ENCODE measurements at places on chromosomes 3 and 15.

GRCh38 chr3:196706327-196706726 is 5.7 kb downstream of the CEP19 start:
- DNase-seq, result no peak

DNA sequence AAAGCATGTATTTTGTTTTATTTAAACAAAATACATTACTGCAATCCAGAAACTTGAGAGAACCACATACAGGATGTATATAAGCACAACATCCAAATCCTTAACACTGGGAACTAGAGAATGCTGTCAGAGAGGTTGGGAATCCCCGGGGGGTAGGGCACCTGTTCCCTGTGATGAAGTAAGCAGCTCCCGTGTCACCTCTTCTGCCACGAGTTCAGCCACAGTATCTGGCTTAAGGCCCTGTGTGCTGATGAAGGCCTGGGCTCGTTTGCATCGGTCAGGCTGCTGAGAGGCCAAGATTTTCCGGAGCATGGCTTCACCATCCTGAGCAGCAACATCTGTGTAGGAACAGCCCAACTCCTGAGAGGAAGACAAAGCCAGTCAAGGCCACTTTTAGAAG is 36.4 kb downstream of the EIF3J start:
- no peak for DNase-seq

DNA sequence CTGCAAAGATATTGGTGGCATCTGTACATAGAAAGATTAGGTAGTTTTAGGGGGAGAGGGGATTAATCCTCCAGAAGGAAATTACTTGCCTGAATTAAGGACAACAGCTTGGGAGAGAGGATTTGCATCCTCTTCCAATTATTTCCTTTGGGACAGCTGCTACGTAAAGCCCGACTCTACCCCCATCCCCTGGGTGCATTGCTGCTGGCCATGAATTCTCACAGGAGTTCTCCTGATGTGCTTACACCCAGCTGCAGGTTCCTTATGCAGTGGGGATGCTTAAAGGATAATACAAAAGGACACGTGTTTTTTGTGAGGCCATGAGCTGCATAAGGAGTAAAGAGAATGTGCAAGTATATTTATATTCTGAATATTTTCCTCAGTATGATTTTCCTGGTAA is 132.3 kb downstream of the VPS8 start:
- no peak for DNase-seq

DNA sequence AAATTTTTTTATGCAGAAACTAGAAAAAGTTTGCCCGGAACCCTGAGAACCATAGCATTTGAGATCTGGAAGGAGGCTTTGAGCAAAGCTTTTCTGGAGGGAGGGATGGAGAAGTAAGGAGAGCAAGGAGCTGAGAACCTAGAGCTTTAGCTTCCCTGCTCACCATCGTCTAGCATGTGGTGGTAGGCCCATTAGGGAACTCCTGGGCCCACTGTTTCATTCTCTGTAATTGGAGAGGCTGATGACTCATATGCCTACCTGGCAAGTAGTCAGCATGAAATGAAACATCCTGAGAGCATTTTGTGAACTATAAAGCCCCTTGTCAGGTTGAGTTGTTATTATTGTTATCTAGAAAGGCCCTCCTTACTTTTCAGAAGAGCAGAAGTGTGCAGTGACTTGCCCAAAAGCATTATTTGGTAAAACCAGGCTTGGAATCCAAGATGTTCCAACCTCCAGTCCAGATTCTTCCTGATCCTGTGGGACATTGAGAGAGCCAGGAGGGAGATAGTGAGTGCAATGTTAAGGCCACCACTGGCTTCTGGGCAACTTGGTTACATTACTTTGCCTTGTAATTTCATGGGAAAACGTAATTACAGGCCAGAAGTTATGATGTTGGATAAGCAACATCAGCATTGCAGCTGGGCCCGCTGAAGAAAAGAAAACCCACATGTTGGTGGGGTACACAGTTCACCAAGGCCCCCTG is 104.5 kb upstream of the BFSP2 start:
- DNase-seq, result no peak

DNA sequence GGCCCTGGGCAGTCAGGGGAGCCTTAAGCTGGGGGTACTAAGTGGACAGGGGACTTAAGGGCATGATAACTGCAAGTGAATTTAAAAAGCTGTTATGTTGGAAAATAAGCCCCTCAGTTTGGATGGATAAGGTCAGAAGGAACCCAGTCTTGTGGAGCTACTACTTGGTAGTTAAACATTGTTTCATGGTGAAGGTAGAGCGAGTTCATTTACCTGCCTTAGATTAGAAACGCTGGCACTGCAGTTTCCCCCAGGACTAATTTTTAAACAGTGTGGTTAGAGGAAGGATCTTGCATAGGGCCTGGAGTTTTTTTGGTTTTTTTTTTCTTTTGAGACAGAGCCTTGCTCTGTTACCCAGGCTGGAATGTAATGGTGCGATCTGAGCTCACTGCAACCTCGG is 31.2 kb downstream of the TRIM71 start:
- DNase-seq, result no peak

DNA sequence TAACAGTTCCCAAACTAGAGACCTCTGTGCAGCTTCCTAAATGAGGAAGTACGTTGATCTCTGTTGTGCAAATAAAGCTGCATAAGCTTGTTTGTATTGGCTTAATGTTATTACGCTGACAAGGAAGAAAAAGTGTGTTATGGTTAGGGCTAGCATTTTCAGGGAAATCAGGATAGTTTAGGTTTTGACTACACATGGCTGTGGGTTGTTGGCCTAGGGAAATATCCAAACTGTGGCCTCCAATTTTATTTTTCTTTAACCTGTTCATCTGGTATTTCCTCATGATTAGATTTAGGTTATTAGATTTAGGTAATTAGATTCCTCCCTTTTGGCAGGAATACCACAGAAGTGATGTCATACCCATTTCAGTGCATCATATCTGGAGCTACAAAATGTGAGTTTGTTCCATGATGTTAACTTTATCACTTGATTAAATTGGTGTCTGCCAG is 8.7 kb upstream of the MCCC1 start:
- peak; percentile 52 for DNase-seq

DNA sequence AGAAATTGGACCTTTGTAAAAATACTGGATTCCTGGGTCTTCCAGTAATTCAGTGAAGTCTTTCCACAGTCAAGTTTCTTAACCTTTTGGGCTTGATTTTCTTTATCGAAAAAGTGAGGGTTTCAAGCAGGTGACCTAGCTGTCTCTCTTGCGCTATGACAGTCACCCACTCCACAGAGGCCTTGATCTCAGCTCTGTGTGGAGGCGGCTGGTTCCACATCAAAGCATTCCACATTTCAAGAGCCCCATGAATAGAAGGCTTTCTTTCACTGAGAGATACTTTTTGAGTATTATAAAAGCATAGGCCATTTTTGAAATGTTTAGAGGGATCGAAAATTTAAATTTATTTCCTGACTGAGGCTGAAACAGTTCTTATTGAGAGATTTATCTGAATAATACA is 43.9 kb downstream of the GABRA5 start:
- no peak for DNase-seq

DNA sequence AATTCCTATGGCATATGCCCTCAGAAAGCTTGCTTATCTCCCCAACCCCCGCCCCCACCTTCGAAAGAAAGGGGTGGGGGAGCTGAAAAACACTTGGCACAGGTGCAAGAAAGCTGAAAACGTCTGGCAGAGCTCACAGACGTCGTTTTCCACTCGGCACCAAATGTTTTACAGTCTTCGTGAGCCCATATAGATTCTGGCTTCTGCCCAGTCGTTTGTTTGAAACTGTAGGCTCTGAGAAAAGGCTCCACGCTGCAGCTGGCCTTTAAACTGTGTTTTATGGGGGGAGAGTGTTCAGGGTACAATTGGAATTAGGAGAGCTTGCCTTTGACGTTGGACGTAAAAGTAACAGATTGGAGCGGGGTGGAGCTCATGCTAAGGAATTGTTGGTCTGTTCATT is 130.3 kb downstream of the MDFIC2 start:
- no peak for DNase-seq

DNA sequence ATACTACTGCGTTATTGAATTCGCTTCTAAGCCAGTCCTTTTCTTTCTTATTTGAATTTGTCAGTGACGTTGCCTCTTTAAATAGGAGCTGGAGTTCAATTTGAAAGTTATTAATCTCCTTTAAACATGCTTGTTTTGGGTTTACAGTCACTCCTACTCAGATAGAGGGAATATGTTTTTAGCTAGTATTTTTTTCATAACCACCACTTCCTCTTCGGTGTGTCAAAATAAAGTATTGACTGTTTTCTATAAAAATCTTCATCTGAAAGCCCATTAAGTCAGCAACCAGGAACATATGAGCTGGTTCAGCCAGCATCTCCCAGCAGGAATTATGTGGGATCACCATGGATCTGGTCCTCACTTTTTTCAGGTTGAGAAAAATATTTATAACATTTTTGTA is 772.9 kb downstream of the DIPK2A start:
- DNase-seq, result no peak

GRCh38 chr3:104137116-104137515 is 1229.6 kb upstream of the ALCAM start:
- no peak for DNase-seq

DNA sequence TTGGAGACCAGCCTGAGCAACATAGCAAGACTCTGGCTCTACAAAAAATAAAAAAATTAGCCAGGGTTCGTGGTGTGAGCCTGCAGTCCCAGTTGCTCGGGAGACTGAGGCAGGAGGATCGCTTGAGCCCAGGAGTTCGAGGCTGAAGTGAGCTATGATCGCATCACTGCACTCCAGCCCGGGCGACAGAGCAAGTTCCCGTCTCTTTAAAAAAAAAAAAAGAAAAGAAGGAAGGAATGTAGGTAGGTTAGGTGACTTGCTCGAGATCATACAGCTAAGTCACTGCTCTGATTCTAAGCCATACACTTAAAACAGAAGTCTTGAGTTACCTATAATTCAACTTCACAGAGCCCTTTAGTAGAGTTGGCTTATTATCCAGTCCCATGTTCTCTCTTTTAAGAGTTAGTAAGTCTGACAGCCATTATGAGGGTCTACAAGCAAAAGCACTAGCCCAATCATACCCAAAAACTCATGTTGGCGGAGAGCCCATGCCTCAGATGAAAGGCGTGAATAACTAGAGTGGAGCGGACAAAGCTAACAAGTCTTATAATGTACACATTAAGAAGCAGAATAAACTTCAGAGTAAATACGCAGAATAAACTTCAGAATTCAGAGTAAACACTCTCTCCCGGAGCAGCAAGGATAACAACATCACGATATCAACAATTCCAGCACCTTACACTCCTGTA is 768 bp downstream of the AAGAB start:
- peak; percentile 5 for DNase-seq

DNA sequence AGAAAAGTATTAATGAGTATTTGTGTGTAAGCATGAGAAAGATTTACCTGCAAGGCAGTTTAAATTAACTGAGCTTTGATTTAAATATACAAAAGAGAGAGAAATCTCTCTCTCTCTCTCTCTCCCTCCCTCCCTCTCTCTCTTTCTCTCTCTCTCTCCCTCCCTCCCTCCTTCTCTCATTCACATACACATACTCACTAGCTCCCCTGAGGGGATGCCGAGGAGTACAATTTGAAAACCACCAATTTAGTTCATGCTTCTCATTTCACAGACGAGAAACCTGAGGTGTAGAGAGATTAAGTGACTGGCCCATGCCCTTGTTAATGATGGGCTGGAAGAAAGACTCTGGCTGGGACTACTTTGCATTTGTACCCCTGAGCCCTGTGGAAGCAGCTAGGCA is 59.4 kb downstream of the MECOM start:
- DNase-seq, result no peak

- no peak for DNase-seq
These were observed 148.5 kb downstream of the SSR3 start for GRCh38 chr3:156406393-156406792.

DNA sequence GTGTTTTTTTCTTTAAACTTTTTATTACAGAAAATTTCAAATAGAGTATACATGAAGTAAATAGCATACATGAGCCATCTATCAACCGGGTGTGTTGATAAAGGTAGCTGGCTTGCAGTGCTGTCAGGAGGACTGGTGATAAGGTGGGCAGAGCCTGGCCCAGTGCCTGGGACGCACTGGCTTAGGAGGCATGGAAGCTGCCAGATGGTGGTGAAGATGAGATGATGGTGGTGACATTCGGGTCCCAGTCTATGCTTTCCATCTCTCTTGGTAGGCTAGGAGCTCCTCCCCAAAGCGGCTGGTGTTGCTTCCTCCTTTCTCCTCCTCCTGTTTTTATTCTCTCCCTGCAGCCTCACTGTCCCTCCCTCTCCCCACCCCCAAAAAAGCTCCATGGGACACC is 101.7 kb downstream of the ADCY5 start:
- DNase-seq, result no peak

DNA sequence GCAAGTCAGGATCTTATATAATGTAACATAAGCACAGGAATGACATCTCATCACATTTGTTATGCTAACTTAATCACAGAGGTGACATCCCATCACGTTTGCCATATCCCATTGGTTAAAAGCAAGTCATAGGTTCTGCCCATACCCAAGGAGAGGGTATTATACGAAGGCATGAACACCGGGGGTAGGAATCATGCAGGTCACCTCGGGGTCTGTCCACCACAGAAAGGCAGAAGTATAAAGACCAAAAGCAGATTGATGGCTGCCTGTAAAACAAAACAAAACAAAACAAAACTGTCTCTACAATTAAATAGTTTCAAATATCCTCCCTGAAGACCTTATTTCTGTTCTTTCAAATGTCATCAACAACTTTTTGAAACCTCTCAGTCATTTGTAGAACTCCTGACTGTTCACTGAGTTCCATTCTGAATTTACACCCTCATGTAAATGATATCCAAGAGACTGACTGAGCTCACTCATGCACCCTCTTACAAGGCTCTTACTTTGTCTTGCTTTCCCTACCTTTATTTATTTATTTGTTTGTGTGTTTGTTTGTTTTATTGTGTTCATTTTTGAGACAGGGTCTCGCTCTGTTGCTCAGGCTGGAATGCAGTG is 22.7 kb upstream of the ZNF639 start:
- DNase-seq, result no peak

- DNase-seq, result no peak
These were observed 9.9 kb downstream of the FILIP1L start for GRCh38 chr3:100104442-100104798.

DNA sequence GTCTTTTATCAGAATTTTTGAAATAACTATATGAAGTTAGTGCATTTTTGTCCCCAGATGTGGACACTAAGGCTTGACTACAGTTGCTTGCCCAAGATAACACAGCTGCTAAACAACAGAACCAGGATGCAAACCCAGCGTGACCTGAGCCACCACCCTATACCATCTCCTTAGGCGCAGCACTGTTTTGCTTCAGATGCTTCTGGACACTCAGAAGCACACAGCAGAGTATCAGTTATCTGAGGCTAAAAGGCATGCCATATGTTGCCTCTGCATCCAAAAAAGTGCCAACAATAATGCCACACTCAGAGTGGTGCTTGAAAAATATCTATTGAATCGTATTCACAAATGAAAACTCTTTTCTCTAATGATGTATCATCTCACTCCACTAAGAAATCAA is 24.5 kb downstream of the KCNMB2 start:
- no peak for DNase-seq

- peak; percentile 2 for DNase-seq
These were observed 226.1 kb downstream of the PLCL2 start for GRCh38 chr3:17110660-17111396.

- no peak for DNase-seq
These were observed 197.3 kb downstream of the FHIT start for GRCh38 chr3:61053781-61054496.

All from CD14-positive monocyte (primary cell).